Stimulated activated CD4-positive, alpha-beta T cell treated with anti-CD3 and anti-CD28 coated beads, Interleukin-1b, Interleukin-23, amount 100 ng/mL, for 24 hours (primary cell): ENCODE measurements at places on chromosomes 4 and X.

GRCh38 chrX:136674270-136674985 is 26.5 kb downstream of the CD40LG start:
- no peak for DNase-seq

GRCh38 chr4:171891038-171891437 is 77.8 kb downstream of the GALNTL6 start:
- DNase-seq, result no peak

DNA sequence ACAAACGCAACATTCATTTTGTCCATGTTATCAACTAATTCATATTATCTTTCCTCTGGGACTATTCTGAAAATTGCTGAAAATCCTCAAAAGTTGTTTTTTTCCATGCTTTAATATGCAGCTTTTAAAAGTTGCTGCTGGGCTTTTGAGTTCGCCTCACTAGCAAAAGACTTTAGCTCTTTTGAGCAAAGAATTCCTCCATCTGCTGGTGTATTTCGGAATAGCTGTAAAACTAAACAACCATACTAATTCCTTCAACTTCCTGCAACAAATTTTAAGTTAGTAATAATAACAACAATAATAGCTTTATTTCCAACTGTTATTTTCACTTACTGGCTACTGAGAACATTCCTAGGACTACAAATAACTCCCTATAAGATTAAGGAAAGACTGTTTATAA is 124.5 kb upstream of the PLAC1 start:
- DNase-seq, result no peak

GRCh38 chrX:124497386-124497785 is 151.0 kb downstream of the SH2D1A start:
- no peak for DNase-seq

DNA sequence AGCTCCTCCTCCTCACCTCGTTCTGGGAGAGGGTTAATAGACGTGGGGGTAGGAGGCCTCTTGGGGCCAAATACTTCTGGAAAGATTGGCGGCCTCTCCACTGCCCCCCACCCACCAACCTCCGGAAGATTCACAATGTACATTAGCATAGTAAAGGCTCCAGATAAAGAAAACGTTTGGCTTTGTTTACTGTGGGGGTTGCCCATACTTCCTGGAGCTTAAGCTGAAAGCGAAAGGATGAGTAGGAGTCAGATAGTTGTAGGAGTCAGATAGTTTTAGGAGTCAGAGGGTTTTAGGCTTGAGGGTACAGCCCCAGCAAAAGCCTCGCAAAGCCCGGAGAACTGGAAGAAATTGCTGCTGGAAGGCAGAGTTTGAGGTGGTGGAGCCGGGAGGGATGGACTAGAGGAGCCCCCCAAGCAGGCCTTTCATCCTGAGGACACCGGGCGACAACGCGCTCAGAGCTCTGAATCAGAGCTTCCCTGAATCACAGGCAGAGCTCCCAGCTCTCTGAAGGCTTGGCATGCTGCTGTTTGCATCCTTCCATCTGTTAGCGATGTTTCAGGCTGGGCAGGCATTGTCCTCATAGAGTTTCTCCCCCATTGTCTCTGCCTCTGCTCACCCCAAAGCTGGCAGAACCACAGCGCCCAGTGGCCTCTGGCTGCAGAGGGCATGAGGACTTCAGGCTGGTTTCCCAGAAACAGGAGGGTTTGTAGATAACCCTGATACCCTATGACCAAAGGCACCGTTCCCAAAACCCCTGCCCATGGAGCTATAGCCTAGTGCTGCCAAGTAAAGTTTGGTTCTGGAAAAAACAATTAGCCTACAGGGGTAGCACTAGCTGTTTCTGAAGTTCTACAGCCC is 280.7 kb downstream of the BCOR start:
- DNase-seq, result no peak

GRCh38 chr4:10021653-10022023 is 341 bp upstream of the SLC2A9 start:
- DNase-seq, result no peak
